ENCODE measurements at places on chromosomes 11 and 22. TPM values are rescaled to one million over a fixed set of nuclear protein-coding genes. Genes with fewer than 3 reads are reported as not detected.

- DNase-seq = no peak
Observed at GRCh38 chr11:130515829-130516553, 67.5 kb downstream of the ADAMTS15 start.

GRCh38 chr11:35487532-35488078 is 37.8 kb downstream of the PAMR1 start:
- no peak for DNase-seq

Gene DCHS1
- total RNA-seq = 47.4 TPM

DNA sequence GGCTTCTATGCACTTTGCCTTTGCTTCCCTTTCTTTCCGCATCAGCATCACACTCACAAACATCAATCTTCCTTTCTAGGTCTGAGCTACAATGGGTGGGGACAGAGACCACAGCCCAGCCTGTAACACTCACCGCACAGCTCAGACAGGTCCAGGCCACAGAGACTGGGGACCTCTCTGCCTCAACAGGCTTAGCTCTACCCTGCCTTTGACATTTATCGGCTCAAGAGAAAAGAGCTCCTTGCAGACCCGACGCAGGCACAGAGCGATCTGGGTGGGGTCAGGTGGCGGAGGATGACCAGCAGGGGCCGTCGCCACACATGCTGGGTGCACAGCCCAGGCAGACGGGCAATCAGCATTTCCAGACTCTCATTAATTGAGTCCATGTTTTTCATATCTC is 837.3 kb downstream of the TBC1D22A start:
- no peak for DNase-seq

Gene OR8B4
- total RNA-seq = not detected

Gene PLAAT4
- total RNA-seq = 2.9 TPM

- no peak for DNase-seq
Observed at GRCh38 chr11:14783788-14784187, 108.2 kb downstream of the CYP2R1 start.

GRCh38 chr11:721741-722345 is 15.8 kb downstream of the EPS8L2 start:
- no peak for DNase-seq

GRCh38 chr11:5550440-5551095 is 2.2 kb upstream of the OR52H1 start:
- no peak for DNase-seq

- peak; percentile 98 for DNase-seq
Observed at GRCh38 chr11:129143335-129143734, 48.8 kb downstream of the ARHGAP32 start.

- DNase-seq = no peak
Observed at GRCh38 chr11:116852261-116853031, 15.0 kb upstream of the APOA1 start.

DNA sequence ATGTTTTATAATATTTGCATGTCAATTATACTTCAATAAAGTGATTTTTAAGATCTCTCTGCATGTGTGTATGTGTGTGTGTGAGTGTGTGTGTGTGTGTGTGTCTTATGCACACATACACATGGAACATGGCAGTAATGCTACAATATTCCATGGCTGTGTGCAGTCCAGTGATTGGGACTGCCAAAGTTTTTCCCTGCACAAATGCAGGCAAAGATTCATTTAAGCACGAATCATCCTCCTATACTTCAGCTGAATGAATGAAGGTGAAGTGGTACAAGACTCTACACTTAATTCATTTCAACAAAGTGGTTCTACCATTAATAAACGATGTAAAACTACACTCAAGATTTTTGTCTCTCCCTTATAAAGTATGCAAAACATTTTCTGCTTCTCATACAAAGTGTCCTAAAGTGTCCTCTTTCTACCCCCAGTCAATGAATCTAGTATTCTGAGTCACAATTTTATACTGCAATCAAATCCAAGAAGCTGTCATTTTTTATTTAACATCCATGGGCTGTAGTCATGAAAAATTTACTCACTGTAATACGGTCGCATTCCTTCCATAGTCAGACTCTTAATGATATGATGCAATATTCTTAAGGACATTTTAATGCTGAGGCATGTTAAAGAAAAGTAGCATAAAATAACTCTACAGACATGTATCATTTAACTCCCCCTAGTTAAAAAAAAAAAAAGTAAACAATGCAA is 132.4 kb downstream of the TTC28 start:
- DNase-seq = no peak

- no peak for DNase-seq
Observed at GRCh38 chr11:103436131-103436770, 327.0 kb downstream of the DYNC2H1 start.

DNA sequence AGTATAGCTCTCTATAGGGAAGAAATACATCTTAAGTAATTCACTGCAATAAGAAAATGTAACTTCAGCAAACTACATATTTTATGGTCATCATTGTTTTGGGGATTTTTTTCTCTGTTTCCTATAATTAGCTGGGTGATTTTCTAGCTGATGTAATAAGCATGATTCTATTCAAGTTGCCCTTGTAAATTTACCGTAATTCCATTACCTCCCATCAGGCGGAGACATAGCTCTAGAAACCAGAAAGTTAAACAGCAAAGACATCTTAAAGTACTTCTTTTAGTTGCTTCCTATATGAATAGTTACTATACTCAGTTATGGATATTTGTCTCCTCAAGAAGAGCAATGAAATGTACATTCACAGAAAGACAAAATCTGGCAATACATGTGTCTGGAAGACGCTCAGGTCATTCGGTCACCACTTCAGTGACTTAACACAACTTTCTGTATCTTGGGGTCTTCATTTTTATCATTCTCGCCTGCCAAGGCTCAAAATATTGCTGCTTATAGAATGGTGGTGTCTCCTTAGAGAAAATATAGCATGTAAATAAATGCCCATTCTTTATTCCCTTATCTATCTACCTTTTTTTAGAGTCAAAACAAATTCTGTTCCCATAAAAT is 239.9 kb upstream of the ZC3H12C start:
- DNase-seq = peak; percentile 51

DNA sequence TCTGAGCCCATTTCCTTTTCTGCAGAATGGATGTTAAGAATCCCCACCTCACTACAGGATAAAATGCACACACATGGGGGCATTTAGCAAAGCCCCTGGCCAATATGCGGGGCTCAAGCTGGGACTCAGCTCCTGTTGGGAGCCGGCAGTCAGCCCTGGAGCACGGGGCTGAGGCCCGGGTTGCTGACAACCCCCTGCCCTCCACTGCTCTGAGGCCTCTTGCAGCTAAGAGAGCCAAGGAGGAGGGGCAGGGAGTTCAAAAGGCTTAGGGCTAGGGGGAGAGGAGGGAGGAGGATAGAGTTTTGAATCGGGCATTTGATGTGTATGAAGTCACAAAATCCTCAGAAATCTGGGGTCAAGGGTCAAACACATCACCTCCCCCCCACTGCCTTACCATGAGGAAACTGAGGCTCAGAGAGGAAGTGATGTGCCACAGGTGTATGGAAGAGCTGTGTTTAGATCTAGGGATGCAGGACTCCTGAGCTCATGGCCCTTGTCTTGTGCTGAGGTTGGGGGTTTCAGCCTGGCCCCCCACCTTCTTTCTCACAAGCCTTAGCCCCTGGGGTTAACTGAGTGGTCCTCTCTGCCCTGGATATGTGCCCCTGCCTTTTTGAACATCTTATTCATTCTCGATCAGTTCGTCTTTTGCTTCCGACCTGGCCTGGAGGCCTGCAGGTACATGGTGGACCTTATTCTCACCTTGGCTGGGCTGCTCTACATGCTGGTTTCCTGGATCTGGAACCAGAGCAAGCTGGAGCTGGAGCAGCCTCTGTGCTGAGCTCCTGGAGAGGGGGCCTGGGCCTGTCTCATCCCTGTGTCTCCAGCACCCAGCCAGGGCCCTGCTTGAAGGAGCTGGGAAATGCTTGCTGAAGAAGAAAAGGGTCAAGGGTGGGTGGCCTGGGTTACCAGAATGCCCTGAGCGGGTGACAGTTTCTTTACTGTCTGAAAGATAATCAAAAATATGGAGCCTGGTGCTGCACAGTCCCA is 80.3 kb downstream of the LRRC32 start:
- DNase-seq = no peak

- no peak for DNase-seq
Observed at GRCh38 chr22:26941896-26942636, 284.7 kb downstream of the MIAT start.

- no peak for DNase-seq
Observed at GRCh38 chr11:57307666-57308270, 17.0 kb downstream of the TNKS1BP1 start.

DNA sequence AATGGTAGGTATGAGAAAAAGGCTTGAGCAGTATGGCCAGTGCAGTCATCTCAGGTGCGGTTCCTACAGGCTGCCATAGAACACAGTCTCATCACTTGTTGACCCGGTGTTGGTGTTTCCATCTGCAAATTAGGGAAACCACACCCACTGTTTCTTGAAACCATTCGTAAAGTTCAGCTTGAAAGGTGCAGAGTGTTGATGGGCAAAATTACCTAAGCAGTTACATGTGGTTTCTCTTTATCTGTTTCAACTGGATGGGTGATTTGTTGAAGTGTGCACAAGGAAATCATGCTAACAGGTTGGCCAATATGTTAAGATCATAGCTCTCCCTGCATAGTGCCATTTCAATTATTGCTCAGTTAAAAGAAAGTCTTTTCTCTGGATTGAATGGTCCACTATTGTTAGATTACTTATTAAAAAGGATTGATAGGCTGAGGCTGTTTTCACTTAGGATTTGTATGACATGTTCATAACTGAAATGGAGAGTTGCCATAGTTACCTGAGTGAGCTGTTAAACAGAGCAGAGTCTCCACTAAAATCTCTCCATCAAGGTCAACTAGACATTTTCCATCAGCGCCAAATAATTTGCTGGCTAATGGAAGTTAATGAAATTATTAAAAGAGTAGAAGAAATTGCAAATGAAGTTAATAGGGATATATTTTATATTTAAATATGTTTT is 203.1 kb upstream of the MTMR2 start:
- DNase-seq = no peak

GRCh38 chr22:29003975-29004646 is 57.5 kb downstream of the C22orf31 start:
- DNase-seq = no peak

DNA sequence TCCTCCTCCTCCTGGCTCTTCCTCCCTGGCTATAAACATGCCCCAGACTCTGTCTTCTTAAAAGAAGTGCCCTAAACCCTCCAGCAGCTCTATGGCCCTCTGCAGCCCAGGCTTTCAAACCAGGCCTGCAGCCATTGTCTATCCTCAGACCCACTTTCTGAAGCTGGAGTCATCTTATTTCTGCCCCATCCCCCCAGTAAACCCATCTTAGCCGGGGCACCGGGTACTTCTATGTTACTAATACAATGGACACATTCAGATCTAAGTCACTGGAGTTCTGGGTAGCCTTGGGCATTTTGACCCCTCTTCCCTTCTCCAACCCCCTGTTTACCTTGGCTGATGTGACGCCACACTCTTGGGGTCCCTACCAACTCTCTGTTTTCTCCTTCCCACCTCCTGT is 29.7 kb upstream of the CACNG2 start:
- no peak for DNase-seq

DNA sequence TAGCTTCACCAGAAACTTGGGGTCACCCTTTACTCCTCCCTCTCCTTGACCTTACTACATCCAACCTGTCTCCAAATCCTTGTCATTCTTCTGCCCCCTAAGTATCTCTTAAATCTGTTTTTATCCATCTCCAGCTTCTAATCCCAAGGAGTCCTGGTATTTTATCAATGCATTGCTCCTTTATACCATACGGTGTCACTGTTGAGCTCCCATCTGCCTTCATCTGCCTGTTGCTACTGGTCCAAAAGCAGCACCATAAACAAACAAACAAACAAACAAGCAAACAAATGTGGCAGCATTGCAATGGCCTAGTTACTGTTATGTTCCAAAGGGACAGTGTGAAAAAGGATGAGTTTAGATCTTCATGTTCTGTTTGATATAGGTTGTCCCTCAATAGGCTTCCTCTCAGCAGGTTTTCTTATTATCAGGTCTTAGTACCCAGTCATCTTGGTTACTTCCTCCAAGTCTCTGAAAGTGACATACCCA is 34.2 kb downstream of the DNHD1 start:
- peak; percentile 20 for DNase-seq

DNA sequence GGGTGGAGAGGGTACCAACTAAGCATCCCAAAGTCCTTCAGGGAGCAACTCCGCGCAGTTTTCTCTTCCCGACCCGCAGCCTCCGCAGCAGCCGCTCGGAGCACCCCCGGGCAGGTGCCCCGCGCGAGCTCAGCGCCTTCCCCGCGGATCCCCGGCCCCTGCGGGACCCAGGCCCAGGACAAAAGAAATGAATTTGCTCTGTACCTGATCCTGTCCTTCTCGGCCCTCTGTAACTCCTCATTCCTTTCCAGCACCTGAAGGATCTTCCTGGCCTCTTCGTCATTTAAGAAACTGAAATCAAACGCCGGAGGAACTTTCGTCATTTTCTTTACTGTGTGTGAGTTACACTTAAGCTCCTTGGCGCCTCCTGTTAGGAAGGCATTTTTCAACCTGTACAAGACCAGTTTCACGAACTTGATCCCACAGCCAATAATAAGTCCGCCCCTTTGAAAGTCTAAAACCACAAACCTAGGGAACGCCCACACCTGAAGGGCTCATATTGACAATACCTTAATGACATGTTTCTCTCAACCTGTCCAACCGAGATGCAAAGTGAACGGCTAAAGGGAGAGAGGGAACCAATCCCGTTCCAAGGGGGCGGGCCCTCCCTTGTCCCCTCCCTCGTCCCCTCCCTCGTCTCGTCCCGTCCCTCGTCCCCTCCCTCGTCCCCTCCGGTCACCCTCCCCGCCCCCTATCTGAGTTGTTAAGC is at the start of gene EXPH5:
Gene EXPH5 (minus strand): TSS at position 555 of the 709 bp plus-strand sequence. CDS start 232 bp downstream, at position 323.
- no peak for DNase-seq

DNA sequence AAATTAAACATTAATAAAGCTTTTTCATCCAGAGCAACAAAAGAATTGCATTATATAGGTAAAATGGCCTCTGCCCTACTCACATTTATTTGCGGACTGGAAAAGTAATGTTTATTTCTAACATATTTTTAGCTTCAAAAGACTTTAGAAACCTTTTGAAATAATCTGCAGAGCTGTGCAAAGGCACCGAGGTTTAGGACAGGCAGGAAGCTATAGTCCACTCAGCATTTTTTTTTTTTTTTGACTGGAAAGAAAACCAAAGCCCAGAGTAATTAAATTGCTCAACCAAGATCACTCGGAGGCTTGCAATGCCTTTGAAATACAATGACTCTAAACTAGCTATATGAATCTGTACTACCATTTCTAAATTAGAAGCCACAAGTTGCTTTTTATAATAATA is 19.1 kb downstream of the BARX2 start:
- no peak for DNase-seq

- DNase-seq = no peak
Observed at GRCh38 chr22:20607157-20607907, 99.9 kb downstream of the MED15 start.

DNA sequence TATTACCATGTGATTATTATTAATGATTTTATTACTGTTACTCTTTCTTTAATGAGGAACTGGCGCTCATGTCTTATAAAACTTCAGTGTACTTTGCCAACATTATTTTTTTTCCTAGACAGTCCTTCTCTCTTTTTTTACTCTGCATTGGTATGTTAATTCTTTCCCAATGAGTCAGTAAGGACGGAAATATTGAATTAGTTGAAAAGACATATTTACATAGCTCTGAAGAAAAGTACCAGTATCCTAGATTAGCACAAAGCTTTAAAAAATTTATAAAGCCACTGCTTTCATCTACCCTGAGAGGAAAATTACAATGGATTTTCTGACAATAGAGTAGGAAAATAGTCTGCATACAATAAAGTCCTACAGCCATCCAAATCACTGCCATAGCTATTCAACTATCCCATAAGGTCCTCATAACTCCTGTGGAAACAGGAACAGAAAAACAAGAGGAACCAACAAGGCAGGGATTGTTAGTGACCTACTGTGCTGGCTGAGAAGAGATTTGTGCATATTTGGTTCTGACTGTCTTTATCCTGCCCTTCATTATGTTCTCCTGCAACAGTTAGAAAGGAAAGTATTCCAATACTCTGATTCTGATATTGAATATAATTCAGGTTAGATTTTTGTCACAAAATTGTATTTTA is 314.4 kb downstream of the AASDHPPT start:
- no peak for DNase-seq
